Suprapubic skin (tissue), 4 donors: ENCODE measurements at places on chromosomes 1 and 21. TPM values are rescaled to one million over a fixed set of nuclear protein-coding genes. Genes with fewer than 3 reads are reported as not detected.

DNA sequence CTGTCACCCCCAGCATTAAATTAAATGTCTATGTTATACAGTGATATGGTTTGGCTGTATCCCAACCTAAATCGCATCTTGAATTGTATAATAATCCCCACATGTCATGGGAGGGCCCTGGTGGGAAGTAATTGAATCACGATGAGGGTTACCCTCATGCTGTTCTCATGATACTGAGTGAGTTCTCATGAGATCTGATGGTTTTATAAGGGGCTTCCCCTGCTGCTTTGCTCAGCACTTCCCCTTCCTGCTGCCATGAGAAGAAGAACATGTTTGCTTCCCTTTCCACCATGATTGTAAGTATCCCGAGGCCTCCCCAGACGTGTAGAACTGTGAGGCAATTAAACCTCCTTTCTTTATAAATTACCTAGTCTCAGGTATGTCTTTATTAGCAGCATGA lies 445.7 kb downstream of the MRPL39 start:
- no peak for DNase-seq

- peak; percentile 5 for DNase-seq
Observed at GRCh38 chr1:117598489-117598888, 7.4 kb upstream of the TENT5C start.

GRCh38 chr21:27122686-27123085 lies 155.8 kb upstream of the ADAMTS5 start:
- no peak for DNase-seq

GRCh38 chr1:27284425-27285273 lies 37.3 kb upstream of the TMEM222 start:
- DNase-seq = peak; percentile 81

- DNase-seq = no peak
Observed at GRCh38 chr1:245876586-245876985, 630.5 kb downstream of the SMYD3 start.

- DNase-seq = no peak
Observed at GRCh38 chr1:89588480-89588879, 44.4 kb upstream of the LRRC8C start.

- DNase-seq = no peak
Observed at GRCh38 chr1:26578167-26578566, 48.6 kb downstream of the RPS6KA1 start.

GRCh38 chr1:233575450-233575849 lies 38.5 kb upstream of the KCNK1 start:
- no peak for DNase-seq

DNA sequence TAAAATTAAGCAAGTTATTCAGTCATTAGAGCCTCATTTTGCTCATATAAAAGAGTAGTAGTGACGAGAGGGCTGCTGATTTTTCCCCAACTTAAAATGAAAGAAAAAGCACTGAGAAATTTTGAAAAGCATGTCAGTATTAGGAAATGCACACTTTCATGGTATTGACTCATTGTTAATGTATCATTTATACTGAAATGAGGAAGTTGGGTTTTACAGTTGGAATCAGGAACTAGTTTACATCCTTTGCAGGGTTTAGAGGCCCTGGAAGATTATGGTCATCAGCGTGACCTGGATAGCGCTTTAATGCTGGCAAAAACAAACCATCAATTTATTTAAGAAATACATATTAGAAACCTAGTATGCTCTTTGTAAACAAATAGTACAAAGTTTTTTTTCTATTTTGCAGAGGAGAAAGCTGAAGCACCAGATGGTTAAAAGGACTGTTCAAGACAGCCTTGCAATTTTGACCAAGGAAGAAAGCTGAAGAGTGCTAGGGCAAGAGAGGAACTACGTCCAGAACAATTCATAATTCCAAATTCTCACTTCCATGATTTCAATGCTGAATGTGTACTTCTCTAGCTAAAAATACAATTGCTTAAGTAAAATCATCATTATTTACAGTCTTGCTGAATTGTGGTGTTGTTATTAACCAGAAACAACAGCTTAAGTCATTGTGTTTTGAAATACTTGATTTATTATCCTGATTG lies 94.8 kb upstream of the SGIP1 start:
- DNase-seq = no peak

DNA sequence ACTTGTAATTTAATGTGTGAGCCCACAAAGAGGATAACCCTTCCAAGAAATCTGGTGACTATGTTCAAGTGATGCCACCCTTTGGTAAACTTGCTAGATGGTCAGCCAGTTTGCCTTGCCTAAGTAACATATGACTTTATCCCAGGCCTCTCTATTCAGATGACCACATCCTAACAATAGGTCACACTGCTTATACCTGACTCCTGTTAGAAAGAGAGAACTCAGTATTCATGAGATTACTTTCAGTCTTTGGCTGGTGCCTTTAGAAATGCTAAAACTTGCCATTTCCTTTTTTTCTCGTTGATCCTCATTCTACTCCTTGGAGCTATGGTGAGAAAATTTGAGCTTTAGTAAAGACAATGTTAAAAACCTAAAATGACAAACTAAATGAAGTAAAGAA lies 28.5 kb upstream of the SERBP1 start:
- no peak for DNase-seq

DNA sequence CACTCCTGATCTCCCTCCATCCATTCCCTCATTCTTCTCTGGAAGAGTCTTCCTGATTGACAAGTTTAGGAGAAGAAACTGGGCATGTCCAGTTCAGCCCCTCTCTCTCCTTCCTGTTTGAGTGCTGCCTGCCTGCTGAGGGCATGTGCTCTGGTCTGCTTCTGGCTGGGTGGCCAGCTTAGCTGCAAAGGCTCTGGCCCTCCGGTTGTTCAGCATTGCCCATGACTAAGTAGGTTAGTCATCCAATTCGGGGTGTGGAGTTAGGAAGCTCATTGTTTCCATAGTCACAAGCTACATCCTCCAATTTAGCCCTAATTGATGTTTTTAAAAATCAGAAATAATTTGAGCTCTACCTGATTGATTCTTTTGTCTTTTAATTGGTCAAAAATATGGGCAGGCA lies 25.6 kb upstream of the PLA2G2E start:
- DNase-seq = no peak

- no peak for DNase-seq
Observed at GRCh38 chr1:41169066-41169798, 72.9 kb downstream of the SCMH1 start.

- DNase-seq = peak; percentile 85
Observed at GRCh38 chr21:46229133-46229922, 754 bp upstream of the LSS start.

- DNase-seq = no peak
Observed at GRCh38 chr1:180179162-180179957, 24.7 kb downstream of the QSOX1 start.

DNA sequence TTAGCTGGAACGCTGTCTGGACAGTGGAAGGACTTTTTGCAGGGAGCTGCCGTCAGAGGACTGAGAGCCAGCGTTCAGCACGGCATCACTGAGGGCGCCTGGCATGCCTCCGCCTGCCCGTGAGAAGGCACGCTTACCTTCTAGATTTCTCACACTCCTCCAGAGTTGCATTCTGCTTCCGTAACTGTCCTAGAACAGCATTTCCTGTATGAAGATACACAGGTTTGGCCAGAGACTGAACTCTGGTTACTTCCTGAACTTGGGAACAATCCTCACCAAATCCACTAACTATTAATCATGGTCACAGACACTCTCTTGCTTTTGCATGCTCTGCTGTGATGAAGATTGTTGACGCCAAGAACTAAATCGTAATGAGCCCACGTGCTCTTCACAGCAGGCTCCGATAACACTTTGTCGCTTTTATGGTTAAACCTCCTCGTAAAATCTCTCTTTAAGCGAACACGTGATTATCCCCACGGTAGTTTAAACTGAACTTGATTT lies 93.5 kb downstream of the KIF26B start:
- DNase-seq = no peak

DNA sequence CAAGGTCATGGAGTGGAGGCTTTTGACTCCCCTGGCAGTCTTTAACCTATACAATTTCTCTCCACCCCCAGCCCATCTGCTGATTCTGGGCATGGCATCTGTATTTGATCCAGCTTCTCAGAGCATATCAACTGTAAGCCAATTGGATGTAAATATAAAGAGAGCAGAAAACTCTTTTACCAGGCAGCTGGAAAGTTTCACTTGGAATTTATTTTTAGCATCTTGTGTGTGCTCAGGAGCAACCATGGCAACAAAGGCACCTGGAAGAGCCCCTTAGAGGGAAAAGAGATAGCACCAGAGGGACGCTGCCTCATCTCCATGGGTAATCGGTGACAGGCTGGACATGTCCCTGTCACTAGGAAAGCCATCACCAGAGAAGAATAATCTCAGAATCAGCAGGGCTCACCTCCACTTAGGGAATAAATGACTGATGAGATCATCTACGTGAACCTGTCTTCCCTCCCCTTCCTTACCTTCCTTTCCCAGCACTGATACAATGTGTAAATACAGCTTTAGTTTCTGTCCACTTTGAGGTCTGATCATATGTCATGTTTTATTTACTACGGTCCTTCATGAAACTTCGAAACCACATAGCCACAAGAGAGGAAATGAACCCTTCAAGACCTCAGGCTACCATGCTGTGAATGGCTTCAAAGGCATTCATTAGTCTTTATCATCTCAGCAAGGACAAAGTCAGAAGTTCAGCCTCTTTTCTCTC lies 25.3 kb upstream of the SIPA1L2 start:
- DNase-seq = no peak

GRCh38 chr21:37263827-37264600 lies 3.1 kb downstream of the VPS26C start:
- no peak for DNase-seq

GRCh38 chr1:182845379-182845778 lies 6.2 kb downstream of the DHX9 start:
- DNase-seq = no peak

- DNase-seq = no peak
Observed at GRCh38 chr1:90675161-90675847, 41.8 kb downstream of the BARHL2 start.

DNA sequence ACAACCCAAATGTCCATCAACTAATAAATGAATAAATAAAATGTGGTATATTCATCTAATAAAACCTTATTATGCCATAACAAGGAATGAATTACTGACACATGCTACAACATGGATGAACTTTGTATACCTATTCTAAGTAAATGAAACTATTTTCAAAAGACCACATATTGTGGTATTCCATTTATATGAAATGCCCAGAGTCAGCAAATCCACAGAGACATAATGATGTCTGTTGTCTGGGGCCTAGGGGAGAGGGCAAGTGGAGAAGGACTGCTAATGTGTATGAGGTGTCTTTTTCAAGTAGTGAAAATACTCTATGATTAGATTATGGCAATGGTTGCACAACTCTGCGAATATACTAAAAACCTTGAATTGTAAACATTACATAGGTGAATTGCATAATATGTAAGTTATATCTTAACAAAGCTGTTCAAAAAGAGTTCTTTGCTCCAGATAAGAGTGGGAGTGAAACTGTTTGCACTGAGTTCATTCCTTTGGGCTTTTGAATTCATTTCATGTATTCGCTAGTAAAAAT lies 464.2 kb downstream of the NUF2 start:
- DNase-seq = no peak

DNA sequence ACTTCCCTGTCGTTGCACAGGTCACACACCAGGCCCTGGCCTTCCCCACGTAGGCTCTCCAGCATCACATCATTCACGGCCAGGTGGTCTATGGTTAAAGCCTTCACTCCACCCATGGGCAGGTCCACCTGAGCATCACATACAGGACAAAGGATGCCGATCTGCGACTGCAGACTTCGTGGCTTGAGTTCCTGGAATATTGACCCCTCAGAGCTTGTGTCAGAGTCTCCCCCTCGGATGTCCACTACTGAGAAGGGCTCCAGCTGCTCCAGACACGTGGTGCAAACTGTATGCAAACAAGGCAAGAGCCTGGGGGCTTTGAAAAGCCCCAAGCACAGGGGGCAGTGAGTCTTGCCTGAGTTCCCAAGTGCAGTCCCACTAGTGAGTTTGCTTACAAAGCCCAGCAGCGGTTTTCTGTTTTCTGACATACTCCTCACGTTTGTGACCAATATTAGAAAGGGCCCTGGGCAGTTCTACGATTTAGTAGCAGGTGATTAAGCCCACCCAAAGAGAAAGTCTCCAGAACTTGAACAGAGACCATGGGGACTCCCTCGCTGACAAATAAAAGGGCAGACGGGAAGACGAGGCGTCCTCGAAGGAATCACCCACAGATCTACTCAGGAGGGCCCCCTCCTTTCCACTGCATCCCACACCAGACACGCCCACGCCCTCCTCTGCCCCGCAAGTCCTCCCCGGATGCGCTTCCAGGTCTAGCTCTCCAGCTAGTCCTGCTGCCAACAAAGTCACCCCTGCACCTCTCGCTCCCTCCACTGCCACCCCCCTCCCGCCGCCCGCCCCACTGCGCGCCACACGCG lies 568 bp downstream of the TRIM45 start:
- no peak for DNase-seq

DNA sequence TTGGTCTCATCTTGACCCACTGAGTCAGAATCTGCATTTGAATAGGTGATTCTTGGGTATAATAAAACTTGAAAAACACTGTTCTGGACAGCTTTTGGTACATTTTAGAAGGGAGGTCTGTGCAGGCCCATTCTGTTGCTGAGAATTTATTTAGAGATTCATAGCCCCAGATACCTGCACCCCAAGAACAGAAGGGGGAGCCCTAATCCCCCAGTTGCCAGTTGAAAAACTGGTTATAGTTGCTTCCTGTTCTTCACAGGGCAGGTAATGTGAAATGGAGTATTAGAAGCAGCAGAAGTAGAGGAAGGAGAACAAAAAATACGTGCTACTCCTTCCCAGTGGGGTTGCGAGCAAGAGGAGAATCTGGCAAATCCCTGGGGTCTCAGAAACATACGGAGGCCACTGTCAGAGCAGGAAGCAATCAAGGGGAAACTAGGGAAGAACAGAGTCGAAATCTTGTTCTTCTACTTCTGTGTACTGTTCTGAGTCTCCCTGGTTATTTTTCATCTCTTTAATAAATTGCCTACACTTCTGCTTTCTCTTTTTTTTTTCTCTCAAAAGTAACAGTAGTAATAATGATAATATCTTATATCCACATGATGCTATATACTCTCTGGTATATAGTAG lies 4.6 kb upstream of the CLCA2 start:
- no peak for DNase-seq

- no peak for DNase-seq
Observed at GRCh38 chr21:25732091-25732760, 2.5 kb downstream of the ATP5PF start.

- no peak for DNase-seq
Observed at GRCh38 chr21:36860736-36861594, 105.5 kb downstream of the HLCS start.

The ROR1 gene
- 21.7 TPM for total RNA-seq

The LEMD1 gene
- total RNA-seq = not detected

The TMPRSS3 gene
- total RNA-seq = 1.6 TPM

The INKA2 gene
- total RNA-seq = 7.3 TPM

The CSMD2 gene
- 0.08 TPM for total RNA-seq

The ITGB2 gene
- 15.3 TPM for total RNA-seq

The KCNH1 gene
- not detected for total RNA-seq

The SEC16B gene
- 6.4 TPM for total RNA-seq

The LDLRAD1 gene
- not detected for total RNA-seq

The TTC24 gene
- not detected for total RNA-seq
